ENCODE measurements at places on chromosomes 7 and 10.

- no peak for DNase-seq
Observed at GRCh38 chr10:55460008-55460407, 659.0 kb upstream of the PCDH15 start.

GRCh38 chr10:46524472-46525176 lies 31.8 kb downstream of the GPRIN2 start:
- no peak for DNase-seq

- no peak for DNase-seq
Observed at GRCh38 chr7:74280985-74281384, 8.2 kb upstream of the CLIP2 start.

DNA sequence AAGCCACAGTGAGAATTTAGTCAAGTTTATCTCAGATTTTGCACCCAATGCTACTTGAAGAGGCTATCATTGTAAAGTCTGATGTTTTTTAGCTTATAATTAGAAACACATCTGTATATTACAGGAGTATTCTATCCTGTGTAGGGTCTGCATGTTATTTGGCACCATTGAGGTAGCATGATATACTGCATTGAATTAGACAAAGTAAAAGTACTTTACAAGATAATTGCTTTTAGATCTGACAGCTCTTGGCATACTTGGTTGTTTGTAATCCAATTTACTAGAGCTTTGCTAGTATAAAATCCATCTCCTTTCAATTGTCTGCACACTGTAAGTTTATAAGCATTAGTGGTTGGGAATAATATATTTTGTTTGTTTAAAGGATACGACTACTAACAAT lies 714.3 kb downstream of the ANKRD7 start:
- DNase-seq = no peak

- DNase-seq = peak; percentile 35
Observed at GRCh38 chr7:37284805-37285231, 163.8 kb downstream of the ELMO1 start.

DNA sequence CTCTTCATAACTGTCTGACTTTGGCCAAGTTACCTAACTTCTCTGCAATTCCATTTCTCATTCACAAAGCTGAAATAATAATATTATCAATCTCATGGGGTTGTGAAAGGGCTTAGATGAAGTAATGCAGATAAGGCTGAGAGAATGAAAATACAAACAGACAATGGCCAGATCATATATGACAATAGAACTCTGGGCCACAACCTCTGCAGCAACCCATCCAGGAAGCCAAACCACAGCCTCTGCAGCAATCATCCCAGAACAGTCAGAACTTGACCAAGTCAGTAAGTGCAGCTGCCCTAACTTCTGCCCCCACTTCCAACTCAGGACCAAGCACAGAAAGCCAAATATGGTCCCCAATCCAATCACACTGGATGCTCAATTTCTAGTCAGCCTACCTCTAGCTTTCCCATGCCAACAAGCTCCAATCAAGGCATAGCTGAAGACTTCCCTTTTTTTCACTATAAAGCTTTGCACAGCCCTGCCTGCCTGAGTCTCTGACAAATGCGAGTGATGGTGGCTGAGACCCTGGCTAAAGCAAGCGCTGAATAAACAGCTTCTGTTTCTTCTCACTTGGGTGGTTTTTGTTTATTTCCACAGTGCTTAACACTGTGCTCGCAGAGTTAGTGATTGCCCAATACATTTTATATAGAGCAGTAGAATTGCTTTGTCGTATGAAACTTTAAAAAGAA lies 34.8 kb upstream of the TNPO3 start:
- DNase-seq = no peak
